Activated T-cell treated with anti-CD3 and anti-CD28 coated beads for 1 hour (primary cell): ENCODE measurements at places on chromosomes 7 and 10.

DNA sequence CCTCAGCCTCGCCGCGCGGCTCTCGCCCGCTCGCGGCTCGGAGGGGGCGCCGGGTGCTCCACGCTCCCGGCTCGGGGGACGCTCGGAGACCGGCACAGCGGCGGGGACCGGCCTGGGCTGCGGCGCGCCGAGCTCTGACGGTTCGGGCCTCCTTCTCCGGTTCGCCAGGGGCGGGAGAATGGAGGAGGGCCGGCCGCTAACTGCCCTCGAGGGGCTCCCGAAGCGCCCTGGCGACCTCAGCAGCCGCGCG, 232 bp upstream of the GRID1 start:
- no peak for DNase-seq

- no peak for DNase-seq
Measured at GRCh38 chr7:13041368-13041988, 354.0 kb downstream of the ARL4A start.

DNA sequence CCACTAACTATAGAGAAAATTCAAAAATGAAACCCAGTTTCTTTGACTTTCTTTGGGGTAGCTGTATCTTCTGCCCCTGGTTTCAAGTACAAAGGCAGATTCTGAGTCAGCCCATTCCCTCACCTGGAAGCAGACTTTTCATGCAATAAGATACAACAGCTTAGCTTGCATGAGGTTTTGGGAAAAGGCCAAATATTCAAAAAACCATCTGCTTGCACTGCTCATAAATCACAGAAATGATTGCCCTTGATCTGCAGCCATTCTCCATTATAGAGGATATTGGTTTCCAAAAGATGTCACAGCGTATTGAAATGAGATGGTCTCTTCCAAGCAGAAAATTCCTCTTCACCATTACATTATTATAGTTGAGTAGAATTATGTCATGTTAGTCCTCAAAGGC, 354.0 kb downstream of the PHF14 start:
- DNase-seq, result no peak

- DNase-seq, result no peak
Measured at GRCh38 chr10:94066411-94066810, 72.7 kb downstream of the PLCE1 start.

DNA sequence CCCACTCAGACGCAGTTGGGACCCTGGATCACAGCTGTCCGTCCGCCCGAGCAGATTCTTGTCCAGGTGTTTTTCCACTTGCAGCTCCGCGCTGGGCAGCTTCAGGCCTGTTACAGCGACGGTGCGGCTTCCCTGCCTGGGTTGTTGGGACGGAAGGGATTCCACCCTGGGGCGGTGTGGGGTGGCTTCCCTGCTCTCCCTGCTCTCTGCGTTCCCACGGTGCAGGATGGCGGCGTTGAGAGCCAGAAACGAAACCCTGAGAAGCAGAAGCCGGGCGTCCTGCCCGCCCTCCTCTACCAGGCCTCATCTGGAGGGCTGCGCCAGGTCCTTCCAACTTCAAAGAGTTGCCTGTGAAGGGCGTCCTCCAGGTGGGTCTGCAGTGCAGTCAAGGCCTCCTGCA, 194.4 kb downstream of the ADARB2 start:
- DNase-seq, result no peak

DNA sequence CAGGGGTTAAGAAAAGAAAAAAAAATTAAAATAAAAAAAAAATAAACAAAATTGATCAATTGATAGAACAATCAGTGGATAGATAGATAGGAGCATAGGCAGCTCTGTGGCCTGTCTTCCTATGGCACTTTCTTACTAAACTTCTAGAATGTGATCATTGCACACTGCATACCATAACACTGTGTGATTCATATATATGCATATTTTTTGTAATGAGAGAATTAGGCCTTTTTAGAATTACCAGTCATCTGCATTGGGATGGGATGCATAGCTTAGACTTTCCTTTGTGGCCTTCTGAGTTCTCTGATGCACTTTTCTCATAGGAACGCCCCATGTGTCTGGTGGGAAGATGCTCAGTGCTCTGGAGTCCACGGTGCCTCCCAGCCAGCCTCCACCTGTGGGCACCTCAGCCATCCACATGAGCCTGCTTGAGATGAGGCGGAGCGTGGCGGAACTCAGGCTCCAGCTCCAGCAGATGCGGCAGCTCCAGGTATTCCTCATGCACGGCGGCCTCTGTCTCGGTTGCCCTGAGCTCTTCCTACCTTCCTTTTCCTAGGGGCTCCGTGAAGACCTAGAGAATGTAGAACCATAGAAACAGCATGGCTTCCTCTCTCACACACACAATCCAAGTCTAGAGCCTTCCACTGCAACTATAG, 222.5 kb downstream of the ARHGAP21 start:
- no peak for DNase-seq

DNA sequence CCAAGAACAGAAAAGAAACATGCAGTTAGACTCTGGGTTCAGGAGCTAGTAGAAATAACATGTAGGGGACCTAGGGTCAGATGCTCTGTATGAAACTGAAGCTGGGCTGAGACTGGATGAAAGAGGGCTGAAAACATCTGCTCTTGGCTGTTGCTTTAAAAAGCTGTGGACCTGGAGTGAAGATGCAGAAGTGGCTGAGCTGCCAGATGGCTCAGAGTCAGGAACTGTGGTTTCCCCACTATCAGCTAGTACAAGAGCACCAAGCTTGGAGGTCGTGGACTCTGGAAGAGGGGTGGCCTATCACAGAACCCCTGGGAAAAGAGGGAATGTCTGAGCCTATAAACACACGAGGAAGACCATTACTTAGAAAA, 5.9 kb downstream of the ADK start:
- DNase-seq, result no peak

- no peak for DNase-seq
Measured at GRCh38 chr7:70313271-70313670, 715.0 kb downstream of the AUTS2 start.

DNA sequence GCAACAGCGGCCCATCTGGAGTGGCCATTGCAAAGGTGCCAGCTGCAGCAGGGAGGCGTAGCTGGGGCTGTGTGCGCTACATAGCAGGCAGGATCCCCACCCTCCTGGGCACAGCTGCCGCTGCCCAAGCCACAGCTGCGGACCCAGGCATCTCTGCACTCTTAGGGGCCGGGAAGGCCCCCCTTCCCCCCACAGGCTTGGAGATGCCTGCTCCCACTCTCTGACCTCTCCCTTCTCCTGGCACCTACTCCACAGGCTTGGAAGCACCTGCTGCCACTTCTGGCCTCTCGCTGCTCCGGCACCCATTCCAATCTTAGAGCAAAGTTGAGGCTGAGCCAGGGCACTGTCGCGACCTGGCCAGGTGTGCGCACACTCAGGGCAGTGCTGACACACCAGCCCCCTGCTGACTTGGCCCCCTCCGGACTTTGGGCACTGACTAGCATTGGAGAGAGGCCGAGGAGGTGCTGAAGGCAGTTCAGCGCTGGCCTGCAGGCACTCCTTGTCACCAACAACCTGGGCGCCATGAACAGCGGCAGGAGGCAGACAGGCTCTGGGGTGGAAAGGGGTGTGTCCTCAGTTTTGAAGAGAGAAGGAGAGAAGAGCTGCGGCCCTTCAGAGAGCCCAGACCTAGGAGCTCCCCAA, 18.4 kb downstream of the RBM48 start:
- DNase-seq, result no peak

- DNase-seq, result no peak
Measured at GRCh38 chr10:110642204-110643034, 1.7 kb upstream of the RBM20 start.

- no peak for DNase-seq
Measured at GRCh38 chr7:2876031-2876731, 32.1 kb upstream of the GNA12 start.

GRCh38 chr7:99794585-99795502, 10.9 kb upstream of the CYP3A4 start:
- no peak for DNase-seq

DNA sequence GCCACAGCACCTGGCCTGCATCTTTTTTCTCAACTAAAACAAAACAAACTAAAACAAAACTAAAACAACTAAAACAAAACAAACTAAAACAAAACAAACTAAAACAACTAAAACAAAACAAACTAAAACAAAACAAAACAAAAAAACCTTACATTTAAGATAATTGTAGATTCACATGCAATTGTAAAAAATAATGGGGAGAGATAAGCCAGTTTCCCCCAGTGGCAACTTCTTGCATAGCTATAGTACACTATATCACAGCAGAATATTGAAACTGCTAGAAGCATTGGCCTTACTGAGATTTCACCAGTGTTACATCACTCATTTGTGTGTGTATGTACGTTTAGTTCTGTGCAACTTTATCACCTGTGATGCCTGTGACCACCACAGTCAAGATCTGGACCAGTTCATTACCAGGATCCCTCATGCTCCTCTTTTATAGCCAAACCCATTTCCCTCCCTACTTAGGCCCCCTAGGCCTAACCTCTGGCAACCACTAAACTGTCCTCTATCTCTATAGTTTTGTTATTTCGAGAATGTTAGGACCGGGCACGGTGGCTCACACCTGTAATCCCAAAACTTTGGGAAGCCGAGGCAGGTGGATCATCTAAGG, 9.3 kb downstream of the FXYD4 start:
- no peak for DNase-seq

DNA sequence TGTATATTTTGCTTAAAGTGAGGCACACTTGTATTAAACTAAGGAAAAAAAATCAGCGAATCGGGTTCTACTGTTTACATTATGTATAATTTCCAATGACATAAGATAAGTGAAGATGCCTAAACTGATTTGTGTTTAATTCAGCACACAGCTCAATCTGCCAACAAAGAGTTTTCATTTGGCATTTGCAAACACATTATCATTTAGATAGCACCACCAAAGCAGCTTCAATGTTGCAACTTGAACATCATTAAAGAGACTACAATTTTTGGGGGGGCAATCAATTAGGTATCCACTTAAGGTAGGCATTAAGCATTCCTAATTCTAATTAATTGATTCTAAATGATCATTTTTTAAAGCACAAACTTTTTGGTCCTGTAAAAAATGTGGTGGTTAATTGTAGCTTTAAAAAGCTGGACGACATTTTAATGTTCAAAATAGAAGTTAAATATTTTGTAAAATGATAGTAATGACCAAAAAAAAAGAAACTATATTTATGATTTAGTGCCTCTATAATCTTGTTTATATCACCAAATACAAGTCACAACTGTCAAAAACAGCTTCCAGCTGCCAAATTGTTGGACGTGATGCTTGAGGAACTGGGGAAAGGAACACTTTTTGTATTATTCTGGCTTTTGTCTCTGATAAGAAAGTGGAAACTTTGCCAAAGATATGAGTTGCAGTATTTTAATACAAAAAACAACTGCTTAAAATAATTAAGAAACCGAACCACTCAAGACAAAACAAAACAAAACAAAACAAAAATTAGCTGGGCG, 57.1 kb downstream of the CYCS start:
- no peak for DNase-seq

DNA sequence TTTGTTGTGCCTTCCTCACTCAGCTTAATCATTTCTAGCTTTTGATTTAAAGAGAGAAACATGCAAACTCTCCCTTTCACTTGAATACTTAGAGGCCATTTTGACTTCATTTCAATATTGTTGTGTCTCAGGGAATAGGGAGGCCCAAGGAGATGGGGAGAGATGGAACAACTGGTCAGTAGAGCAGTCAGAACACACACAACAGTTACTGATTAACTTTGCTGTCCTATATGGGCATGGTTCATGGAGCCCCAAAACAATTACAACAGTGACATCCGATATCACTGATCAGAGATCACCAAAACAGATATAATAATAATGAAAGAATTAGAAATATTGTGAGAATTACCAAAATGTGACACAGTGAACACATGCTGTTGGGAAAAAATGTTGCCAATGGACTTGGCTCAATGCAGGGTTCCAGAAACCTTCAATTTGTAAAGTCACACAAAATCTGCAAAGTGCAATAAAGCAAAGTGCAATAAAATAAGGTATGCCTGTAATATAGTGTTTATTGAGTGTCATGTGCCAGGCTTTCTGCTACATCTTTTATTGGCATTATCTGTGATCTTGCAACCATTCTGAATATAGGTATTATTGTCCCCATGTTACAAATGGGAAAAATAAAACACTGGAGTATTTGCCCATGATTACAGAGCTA, 38.2 kb downstream of the CCDC71L start:
- DNase-seq, result no peak

GRCh38 chr7:134254311-134254710, 62.4 kb downstream of the SLC35B4 start:
- DNase-seq, result no peak

DNA sequence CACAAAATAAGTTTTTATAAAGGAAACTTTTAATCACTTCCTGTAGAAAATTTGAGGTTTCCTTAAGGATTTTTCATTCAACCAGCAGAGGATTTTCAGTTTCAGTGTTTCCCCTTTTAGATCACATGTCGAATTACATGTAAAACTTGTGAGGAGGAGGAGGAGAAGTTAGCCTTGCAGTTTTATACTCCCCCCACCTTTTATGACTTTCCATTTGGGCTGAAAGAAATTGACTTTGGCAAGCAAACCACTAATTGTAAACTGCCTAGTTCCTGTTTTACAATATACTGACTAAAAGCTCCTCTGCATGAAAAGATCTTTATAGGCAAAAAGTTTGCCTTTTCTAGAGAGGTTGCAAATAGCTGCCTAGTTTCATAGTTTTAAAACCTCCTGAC, 3.0 kb downstream of the BAMBI start:
- DNase-seq, result no peak

DNA sequence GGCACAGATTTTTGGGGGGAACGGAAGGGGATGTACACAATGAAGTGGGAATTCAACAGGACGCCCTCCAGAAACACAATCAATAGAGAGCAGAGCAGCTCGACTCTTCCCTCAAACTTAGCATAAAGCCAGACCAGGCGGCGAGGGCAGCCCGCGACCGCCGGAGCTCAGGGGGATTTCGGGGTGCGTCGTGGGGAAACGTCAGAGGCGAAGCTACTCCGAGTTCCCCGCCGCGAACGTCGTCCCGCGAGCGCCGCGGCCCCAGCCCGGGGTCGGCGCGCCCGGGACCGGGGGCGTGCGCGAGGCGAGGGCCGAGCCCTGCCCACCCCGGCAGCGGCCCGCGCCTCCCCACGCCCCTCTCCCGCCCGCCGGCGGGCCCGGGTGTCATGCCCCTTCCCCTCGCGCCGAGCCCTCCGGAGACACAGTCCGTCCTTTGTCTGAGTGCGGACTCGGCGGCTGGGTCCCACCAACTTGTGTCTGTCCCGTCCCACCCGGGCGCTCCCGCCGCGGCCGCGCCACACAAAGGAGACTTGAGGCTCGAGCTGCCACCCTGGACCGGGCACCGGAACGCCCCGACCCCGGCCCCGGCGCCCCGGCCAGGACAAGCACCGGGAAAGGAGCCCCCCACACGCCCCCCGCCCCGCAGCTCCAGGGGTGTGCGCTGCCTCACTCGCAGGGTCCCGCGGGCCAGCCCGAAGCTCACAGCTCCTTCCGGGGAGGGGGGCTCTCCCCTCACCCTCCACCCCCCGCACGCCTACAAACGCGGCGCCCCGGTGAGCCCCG, 634 bp downstream of the EZH2 start:
- peak; percentile 36 for DNase-seq
